ENCODE measurements at places on chromosomes 5 and 9.

- DNase-seq, result no peak
These were observed 507.3 kb upstream of the TYRP1 start for GRCh38 chr9:12185856-12186255.

DNA sequence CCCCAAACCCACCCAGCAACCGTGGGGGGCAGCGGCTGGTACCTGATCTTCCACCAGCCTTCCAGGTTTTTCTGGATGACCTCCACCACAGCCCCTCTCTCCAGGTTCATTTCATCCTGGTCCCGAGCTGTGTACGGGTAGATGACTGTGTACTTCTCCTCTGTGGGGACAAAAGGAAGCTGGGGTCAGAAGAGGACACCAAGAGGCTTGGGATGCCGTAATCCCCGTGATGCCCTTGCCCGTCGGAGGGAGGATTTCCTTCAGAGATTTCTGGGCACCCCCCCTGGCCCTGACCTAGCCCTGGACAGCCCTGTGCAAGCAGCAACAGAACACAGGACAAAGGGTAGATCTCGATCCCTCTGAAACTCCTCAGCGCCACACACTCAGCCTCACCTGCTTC is 70.3 kb upstream of the UBTD2 start:
- DNase-seq, result no peak

GRCh38 chr5:9423571-9423970 is 122.3 kb downstream of the SEMA5A start:
- no peak for DNase-seq

GRCh38 chr5:187042-187431 is 4.3 kb upstream of the LRRC14B start:
- no peak for DNase-seq

- no peak for DNase-seq
These were observed 532.7 kb upstream of the ST8SIA4 start for GRCh38 chr5:101435768-101436167.

DNA sequence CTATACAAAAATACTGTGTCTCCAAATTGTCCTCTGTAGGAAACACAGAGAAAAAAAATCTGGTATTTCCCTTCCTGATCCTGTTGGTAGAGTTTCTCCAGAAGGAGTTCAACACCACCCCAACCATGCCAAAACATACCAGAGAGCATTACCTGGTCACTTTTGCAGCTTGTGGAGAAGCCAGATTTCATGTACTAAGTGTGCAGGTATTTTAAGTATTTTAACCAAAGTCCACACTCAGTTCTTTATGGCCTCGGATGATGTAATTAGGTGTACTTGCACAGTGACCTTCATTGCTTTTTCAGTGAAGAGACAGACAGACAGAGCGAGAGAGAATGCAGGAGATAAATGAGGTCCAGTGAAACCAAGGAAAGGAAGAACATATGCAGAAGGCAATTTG is 2046.8 kb upstream of the CDH9 start:
- DNase-seq, result no peak

GRCh38 chr5:77239126-77239741 is 28.8 kb downstream of the PDE8B start:
- DNase-seq, result no peak

DNA sequence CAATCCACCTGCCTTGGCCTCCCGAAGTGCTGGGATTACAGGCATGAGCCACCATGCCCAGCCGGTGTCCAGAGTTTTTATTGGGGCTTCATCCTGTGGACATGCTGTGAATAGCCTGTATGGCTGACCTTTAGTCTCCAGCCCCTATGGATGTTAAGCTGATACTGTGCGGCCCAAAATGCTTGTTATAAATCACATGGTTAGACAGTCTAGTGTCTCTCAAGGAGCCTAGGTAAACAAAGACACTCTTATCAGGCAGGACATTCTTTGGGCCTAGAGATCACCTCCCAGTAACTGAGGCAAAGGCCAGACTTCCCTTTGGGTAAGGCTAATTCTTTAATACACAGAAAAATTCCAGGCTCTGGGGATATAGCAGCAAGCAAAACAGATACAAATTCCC is 22.0 kb upstream of the SLC46A2 start:
- no peak for DNase-seq

GRCh38 chr5:107413754-107414153 is 257.0 kb downstream of the EFNA5 start:
- DNase-seq, result no peak

DNA sequence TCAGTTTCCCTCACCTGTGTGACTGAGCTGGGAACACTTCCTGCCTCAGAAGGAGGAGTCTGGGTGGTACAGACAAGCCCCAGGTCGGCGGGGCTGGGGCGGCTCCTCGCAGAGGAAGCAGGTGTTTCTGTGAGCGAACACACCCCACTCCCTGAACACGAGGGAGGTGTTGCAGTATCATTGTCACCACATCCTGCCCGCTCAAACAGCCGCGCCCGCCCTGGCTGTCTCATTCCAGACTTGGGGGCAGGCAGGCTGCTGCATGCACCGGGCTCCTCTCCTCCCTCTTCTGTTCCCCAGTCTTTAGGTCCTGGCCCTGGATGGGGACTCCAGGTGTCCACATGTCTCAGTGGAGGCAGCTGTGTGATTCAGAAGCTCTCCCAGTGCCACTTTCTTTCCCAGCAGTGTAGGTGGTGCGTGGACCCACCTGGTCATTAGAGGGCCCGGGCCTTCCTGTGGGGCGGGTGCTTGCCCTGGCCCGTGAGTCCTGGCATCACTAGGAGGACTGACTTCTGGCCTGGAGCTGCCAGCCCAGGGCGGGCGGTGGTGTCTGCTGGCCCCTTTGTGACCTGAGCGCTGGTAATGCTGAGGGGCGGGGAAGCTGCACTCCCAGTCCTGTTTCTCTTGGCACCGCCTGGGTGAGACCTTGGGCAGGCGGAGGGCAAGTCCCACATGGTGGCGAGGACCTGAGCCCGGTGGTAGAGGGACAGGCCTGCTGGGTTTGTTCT is 18.3 kb upstream of the PHYHD1 start:
- peak; percentile 68 for DNase-seq

DNA sequence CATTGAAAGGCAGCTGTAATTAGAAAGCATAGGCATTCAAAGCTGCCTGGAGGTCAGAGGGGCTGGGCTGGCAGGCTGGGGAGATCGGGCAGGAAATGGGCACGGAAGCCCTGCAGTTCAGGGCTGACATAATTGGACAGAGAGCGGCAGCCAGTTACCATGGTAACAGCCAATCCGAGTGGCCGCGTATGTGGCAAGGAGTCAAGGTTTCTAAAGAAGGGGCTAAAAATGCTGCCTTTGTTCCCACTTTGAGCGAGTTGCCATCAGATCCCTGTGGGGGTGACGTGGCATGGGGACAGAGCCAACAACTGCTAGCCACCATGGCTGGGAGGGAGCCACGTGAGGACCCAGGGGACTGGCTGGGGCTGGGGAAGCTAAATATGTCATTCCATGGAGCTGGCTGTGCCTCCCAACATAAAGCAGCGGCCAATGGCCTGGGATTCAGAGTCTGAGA is 44.7 kb upstream of the NDFIP1 start:
- no peak for DNase-seq

- no peak for DNase-seq
These were observed 26.3 kb downstream of the OR2V2 start for GRCh38 chr5:181173420-181174342.

DNA sequence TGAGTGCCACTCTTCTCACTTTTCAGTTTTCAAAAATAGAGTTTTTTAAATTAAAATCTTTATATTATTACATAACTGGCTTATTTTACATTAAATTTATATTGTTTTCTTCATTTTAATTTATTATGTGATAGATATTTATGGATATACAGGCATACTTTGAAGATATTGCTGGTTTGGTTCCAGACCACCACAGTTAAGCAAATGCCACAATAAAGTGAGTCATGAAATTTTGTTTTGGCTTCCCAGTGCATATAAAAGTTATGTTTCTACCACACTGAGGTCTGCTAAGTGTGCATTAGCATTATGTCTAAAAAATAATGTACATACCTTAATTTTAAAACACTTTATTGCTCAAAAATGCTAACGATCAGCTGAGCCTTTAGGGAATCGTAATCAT is 47.4 kb downstream of the NDUFS4 start:
- no peak for DNase-seq

DNA sequence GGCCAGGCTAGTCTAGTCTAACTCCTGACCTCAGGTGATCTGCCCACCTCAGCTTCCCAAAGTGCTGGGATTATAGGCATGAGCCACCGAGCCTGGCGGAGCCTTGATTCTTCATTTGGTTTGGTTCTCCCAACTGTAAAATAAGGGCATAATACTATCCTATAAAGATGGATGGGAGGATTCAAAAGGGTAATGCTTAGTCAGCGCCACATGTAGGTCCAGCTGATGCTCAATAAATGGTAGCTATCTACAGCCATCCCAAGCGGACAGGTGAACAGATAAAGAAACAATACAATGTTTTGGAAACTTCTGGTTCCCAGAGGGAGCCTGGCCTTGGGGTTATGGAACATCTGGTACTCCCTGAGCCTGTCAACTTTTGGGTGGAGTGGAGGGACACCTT is 13.6 kb upstream of the SET start:
- no peak for DNase-seq

DNA sequence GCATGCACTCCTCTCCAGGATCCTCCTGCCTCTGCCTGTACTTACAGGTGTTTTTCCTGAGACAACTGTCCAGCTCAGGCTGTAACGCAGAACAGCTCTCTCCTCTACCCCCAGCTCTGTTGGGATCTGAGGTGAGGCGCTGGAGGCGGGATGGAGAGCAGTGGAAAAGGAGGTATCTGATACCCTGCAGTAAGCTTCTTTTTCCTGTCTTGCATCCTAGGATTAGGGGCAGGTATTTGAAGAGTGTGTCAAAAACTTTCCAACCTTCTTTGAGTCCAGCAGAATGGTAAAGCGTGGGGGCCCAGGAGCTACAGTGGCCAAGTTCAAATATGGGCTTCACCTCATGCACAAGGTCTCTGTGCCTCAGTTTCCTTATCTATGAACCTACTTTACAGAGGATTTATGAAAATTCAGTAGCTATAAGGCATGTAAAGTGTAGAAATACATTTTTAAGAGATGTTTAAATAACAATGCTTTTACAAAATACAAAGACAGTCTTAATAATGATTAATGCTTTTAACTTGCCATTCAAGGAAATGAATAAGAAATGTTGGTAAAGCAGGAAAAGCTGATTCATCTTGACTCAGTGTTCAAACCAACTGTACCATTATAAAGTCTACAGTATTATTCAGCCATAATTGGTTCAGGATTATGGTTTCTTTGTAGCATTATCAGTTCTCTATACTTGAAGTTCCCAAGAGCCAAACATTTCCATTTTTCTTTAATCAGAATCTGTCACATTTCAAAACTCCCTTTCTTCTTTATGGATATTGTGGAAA is 26.1 kb downstream of the MAP1B start:
- no peak for DNase-seq

DNA sequence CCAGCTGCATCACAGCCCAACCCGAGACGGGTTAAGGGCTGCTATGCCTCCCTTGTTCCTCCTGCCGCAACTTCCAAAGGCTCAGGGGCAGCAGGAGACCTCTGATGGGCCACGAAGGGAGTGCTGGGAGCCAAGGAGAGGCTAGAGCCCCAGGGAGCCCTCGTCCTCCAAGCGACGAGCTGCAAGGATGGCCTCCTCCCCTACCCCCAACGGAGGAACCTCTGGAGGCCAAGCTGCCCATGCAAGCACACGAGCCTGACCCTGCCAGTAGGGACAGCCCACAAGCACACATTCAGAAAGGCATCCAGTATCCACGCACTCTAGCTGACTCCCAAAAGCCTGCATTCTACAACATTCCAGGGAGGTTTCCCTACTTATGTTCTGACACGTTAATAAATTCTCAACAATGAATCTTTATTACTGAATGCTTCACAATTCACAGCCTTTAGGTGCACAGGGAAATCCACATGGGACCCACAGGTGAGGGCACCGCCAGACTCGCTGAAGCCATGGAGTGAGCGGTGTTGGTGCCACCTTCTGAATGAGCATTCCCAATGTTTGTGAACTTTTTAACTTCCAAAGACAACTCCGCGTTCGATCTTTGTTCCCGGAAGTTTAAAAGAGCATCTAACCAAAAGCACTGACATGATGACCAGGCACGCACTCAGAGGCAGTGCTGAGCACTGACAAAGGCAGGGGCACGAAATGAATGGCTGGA is 28.7 kb downstream of the IPPK start:
- no peak for DNase-seq

GRCh38 chr5:39167141-39167971 is 52.0 kb downstream of the FYB1 start:
- no peak for DNase-seq

GRCh38 chr5:131260895-131261294 is 3.0 kb upstream of the CDC42SE2 start:
- DNase-seq, result no peak

- no peak for DNase-seq
These were observed 2.5 kb downstream of the CXXC5 start for GRCh38 chr5:139650689-139651042.

DNA sequence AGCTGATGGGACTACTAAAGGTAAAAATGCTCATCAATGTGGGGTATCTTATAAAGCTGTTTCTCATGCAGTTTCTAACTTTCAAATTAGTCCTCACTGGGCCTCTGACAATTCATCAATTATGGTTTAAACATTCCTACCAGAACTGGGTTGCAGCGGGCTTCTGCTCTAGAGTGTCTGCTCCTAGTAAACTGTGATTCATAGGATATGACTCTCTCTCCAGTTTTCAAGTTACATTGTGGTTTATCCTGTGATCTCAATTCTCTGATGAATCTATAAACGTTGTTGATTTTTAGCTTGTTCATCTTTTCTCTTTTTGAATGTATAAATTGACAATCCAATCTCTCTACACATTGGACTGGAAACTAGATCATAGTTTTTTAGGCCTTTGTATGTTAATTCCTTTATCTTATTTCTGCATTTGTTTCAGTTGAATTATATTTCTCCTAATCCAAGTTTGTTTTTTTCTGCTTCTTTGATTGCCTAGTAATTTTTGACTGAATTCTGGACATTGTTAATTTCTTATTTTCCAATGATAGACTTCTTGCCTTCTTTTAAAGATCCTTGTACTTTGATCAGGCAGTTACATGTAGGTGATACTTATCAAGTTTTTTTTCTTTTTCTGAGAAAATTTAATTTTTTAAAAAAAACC is 822.6 kb downstream of the TLE1 start:
- no peak for DNase-seq

DNA sequence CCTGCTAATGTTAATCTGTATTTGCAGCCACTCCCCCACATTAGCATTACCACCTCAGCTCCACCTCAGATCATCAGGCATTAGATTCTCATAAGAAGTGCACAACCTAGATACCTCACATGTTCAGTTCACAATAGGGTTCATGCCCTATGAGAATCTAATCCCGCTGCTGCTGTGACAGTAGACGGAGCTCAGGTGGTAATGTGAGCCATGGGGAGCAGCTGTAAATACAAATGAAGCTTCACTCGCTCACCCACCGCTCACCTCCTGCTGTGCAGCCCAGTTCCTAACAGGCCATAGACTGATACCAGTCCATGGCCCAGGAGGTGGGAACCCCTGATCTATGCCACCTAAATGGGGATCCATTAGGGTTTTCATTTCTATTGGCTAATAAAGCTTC is 6.1 kb upstream of the HNRNPA0 start:
- DNase-seq, result no peak

- no peak for DNase-seq
These were observed 14.2 kb upstream of the SERINC5 start for GRCh38 chr5:80269991-80270438.

Data from stimulated activated CD8-positive, alpha-beta memory T cell treated with anti-CD3 and anti-CD28 coated beads, Interleukin-12 subunit alpha, Interleukin-12 subunit beta, amount 100 ng/mL, for 4 hours (primary cell).